ENCODE measurements at places on chromosomes 2 and 18.

DNA sequence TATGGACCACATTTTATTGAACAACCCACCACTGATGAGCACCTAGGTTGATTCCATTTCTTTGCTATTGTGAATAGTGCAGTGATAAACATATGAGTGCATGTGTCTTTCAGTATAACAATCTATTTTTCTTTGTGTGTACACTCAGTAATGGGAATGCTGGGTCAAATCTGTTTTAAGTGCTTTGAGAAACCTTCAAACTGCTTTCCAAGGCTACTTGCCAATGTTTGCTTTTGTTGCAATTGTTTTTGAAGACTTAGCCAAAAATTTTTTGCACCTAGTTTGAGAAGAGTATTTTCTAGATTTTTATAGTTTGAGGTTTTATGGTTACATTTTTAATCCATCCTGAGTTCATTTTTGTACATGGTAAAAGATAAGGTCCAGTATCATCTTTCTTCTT, 587.4 kb upstream of the SETBP1 start:
- no peak for DNase-seq

GRCh38 chr18:10072671-10073175, 158.9 kb downstream of the VAPA start:
- DNase-seq: no peak

GRCh38 chr2:169343202-169343601, 19.1 kb downstream of the LRP2 start:
- DNase-seq: no peak

DNA sequence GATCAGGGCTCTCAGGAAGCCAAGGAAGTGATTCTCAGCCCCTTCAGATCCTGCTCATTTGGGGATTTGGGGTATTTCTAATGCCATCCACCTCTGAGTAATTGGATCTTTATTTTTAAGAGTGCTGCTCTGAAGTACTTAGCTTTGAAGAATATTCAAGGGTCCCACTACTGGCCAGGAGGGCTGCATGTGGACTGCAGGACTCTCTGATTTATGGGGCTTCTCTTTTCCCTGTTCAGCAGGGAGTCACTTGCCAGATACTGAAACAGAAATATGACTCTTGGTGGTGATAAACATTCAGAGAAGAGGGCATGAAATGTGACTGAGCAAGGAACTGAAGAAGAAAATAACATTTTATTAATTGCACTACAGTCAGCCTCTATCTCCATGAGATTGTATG, 138.5 kb downstream of the MTX2 start:
- no peak for DNase-seq

- no peak for DNase-seq
Measured at GRCh38 chr2:201235860-201236811, 24.2 kb upstream of the CASP8 start.

DNA sequence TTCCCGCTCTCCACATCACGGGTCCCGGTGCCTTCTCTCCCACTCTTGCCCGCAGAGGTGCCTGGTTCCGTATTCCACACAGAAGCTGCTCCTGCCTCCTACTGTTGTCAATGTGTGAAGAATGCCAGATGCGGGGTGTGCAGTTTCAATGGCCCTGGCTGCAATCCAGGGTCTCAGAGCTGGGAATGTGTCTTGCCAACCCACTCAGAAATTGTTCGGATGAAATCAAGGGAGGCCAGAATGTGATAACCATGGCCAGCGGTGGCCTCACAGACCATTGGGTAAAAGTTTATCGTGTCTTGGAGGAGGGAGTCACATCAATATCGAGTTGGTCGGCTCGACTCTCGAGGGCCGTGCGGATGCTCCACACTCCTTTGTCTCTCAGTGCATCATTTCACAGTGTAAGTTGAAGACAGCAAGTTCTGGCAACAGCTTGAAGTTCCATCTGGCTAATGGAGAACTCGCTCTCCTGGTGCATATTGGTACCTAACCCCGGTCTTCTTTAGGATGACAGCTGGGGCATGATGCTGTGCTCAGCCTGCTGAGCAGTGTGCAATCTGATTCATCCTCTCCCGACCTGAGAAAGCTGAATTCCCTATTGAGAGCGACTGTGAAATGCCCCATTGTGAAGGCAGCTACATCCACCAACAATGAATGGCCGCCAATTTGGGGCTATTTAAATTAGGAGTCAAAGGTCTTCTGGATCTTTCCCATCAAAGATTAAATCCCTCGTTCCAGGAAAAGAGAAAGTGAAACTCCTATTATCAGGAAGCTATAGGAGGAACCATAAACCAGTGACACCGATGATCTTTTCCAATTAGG, 389.0 kb downstream of the SOX11 start:
- DNase-seq: no peak

DNA sequence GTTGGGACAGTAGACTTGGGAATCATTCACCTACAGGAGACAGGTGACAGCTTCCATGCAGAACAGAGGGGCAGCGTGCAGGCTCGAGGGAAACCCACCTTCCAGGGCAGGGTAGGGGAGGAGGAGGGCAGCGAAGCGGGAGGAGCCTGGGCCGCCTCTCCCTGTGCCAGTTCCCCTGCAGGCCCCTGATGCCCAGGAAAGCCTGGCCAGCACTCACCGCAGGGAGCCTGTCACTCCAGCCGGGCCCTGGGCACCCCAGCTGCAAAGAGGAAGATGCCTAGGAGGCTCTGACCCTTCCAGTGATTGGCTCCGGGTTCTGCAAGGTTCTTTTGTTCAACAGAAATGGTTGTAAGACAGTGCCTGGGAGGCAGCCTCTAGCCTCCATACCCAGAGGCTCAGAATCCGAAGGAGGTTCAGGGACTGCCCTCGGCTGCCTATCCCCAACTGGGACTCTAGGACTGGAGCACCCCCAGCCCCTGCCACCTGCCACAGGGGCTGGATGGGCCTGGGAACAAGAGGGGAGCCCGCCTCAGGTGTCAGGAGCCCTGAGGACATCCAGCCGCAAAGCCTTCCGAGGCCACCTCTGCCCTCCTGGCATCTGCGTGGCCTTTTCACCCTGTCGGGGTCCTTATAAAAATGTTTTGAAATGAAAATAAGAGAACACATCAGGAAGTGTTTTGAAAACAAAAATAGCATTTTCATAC, 103.2 kb downstream of the PTGR3 start:
- DNase-seq: no peak

GRCh38 chr2:119943058-119943457, 69.8 kb upstream of the EPB41L5 start:
- DNase-seq: no peak

- DNase-seq: no peak
Measured at GRCh38 chr2:205461169-205461568, 221.1 kb upstream of the NRP2 start.

DNA sequence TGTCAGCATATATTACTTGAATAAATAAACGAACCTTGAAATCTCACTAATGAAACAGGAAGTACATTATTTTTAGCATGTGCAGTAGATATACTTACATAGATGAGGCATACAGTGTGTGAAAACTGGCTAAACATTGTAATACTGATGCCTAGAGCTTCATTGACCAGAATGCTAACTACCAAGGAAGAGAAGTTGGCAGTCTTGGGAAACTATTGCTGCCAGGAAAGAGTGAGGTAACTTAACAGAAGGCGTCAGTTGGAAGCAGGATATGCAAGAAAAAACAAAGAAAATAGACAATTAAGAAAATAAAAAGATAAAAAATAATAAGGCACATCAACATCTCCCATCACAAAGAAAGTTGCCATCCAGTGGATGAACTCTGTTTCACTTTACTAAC, 963.0 kb downstream of the TDRD15 start:
- no peak for DNase-seq

- DNase-seq: peak; percentile 65
Measured at GRCh38 chr2:237421542-237422116, 7.7 kb upstream of the COL6A3 start.

- no peak for DNase-seq
Measured at GRCh38 chr2:190993292-190993643, 20.7 kb downstream of the STAT1 start.

DNA sequence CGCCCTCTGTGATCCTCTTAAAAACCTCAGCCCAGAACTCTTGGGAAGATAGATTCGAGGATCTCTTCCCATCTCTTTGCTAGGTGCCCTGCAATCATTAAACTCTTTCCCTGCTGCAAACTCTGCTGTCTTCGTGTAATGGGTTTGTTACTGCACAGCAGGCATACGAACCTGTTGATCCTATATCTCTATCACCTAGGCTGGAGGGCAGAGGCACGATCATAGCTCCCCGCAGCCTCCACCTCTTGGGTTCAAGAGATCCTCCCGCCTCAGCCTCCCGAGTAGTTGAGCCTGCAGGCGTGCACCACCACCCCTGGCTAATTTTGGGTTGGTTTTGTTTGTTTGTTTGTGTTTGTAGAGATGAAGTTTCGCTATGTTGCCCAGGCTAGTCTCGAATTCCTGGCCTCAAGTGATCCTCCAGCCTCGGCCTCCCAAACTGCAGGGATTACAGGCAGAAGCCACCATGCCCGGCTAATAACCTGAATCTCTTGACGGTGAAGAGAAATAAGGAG, 493 bp upstream of the BBS5 start:
- no peak for DNase-seq

- no peak for DNase-seq
Measured at GRCh38 chr2:239726631-239727181, 298.4 kb downstream of the NDUFA10 start.

DNA sequence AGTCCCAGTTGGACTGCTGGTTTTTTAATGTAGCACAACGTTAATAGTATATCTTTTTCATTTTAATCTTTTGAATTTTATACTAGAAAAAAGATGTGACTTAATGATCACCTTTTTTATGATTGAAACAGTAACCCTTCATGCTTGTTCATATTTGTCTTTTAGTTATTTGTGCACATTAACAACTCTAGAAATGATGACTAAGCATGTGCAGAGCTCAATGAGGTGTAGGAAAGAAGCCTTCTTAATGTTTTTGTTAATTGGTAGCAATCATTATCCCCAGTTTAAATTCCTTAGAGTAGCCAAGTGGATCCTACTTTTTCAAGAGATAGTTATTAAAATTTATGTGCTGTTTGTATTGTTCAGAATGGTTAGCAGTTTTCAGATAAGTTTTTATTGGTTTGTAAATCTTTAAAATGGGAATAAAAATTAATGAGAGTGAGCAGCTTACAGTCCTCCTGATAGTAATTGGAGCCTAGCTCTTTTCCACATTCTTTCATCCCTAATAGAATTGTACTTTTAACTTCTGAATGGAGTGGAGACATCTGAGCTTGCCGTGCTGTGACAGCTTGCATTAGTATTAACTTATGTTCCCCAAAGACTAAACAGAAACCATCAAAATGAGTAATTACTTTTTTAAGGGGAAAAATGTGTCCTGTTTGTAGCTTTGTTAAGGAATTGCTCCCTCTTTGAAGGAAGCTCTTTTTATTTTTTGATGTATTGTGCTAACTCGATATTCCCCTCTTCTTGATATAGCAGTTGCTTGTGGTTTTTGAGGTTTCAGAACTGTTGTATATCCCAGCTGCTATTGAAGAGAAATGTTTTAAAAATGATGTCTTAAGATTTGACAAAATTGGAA, 17.3 kb downstream of the PIK3C3 start:
- no peak for DNase-seq

GRCh38 chr2:201357221-201357620, at the start of gene FLACC1:
TSS of gene FLACC1 (minus strand) at chr2:201357345. CDS start at chr2:201351404, 5,941 bp downstream.
- no peak for DNase-seq

GRCh38 chr2:215528555-215528954, 92.7 kb upstream of the FN1 start:
- no peak for DNase-seq

- DNase-seq: no peak
Measured at GRCh38 chr2:210167227-210167626, 4.0 kb downstream of the KANSL1L start.

- no peak for DNase-seq
Measured at GRCh38 chr2:28158791-28159190, 233.9 kb upstream of the FOSL2 start.

- no peak for DNase-seq
Measured at GRCh38 chr2:69050802-69051201, 37.8 kb downstream of the ANTXR1 start.

DNA sequence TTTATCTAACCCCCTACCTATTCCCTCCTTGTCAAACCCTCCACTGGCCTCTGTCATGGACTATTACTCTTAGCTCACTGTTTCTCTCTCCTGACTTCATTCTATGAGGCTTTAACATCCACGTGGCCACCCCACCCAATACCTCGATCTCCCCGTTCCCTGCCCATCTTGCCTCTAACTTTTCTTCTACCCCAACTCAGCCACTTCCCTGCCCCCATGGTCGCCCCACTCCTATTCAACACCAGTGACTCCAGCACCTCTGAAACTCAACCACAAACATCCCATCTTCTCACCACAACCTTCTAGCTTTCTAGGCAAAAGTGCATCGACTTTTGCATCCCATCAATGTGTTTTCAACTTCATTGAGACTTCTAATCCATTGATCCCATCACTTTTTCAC, 94.2 kb upstream of the EPAS1 start:
- DNase-seq: no peak

DNA sequence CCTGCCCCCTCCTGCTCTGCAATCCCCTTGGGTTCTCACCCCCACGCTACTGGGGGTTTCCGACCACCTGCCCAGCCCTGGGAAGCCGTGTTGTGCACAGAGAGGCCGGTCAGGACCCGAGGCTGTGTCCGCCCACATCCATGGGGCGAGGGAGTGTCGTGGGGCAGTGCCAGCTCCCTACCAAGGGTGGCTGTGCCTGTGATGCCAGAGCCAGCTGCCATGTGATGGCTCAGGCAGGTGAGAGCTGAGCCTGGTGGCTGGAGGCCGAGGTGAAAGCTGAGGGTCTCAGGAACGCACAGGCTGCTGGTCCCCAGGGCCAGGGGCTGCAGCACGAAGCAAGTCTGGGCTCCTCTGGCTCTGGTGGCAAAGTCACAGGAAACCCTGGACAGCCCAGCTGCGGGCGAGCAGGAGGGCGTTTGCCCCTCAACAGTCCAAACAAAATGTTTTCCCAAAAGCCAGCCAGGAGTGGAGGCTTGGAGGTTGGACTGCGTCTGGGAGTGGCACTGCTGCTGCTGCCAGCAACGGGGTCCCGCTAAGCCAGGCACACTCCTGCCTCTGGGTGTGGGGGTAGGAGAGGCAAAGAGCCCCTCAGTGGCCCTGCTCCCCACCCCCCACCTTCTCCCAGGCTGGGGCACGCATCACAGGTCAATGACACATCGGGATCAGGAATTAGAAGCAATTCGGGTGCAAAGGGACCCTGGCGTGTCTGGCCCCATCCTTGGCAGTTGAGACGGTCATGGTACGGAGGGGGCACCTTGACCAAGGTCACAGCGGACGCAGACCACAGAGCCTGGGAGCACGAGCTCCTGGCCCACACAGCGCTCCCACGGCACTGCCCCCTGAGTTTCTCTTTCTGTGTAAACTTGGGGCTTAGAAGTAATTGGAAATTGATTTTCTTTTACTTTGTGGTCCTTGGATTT, 72.4 kb upstream of the GPC1 start:
- DNase-seq: no peak
